ENCODE measurements at places on chromosomes 13 and 19.

DNA sequence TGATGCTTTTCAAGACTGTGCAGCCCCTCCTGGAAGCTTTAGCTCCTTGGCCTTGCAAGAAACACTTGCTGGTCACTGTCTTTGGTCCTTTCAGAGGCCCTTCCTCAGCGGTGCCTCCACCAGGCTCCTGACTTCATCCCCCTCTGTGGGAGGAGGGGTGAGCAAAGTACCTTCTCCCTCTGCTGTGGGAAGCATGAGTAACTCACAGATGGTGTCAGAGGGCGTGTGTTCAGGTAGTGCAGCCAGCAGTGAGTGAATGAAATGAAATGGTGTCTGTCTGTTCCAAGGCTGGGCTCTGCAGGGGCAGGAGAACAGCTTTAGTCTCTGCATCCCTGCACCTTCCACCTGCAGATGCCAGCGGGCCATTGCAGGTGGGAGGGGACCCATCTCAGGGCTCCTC is 102.9 kb downstream of the SHISA2 start:
- no peak for DNase-seq

DNA sequence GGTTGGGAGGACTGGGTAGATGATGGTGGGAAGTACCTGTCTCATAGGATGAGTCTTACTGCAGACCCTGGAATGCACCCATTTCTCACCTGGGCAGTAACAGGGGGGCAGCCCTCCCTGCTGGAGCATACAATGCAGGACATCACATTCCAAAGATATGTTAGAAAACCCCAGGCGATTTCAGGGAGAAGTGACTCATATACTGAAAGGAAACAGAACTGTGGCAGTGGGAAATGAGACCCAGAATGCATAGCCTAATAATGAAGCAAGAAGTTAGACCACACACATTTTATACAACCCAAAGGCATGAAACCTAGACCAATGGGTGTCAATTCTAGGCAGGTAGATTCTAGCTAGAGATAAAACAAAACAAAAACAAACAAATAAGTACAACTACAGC is 402.7 kb downstream of the IRS2 start:
- DNase-seq = no peak

DNA sequence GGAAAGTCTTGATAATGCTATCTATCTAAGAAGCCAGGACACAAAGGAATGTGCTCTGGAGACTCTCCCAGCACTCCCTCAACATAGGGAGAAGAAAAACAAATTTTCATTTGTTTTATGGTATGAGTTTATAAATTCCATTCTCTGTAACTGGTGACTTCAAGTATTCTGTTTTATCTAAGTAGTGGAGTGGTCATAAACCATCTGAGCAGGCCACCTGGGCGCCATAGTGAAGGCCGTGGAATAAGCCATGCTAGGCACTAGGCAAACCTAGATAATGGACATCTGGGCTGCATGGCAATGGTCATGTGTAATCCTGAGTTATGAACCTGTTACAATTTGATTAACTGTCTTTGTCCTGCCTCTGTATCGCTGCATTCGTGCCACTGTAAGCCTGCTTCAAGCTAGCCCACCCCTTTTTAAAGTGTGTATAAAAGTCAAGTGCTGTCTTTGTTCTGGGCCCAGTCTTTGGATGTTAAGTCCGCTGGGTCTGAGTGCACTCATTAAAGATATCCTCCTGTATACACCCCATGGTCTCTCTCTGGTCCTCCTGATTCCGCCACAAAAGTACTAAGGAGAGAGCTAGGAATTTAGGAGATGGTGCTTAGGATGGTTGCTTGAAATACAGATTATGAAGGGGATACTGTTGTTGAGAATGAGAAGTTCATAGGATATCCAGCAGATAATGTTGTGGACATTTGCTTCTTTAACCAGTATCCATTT is 13.2 kb downstream of the GTF2F2 start:
- no peak for DNase-seq

- DNase-seq = no peak
These were observed 28.0 kb upstream of the ZNF835 start for GRCh38 chr19:56699552-56699951.

DNA sequence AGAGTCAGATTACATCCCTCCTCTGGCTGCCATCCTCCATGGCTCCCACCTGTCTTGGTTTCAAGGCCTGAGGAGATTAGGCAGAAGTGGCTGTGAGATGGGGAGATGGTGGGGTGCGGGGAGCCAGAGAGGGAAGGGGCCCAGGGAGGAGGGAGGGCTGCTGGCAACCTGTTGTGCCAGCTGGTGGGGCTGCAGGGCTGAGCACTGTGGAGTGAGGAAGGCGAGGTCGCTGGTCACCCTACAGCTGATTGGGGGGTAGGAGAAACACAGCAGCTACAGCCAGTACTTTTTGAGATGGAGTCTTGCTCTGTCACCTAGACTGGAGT is 48.3 kb downstream of the CD320 start:
- no peak for DNase-seq

GRCh38 chr19:49567861-49568441 is 12.4 kb downstream of the NOSIP start:
- DNase-seq = peak; percentile 71

DNA sequence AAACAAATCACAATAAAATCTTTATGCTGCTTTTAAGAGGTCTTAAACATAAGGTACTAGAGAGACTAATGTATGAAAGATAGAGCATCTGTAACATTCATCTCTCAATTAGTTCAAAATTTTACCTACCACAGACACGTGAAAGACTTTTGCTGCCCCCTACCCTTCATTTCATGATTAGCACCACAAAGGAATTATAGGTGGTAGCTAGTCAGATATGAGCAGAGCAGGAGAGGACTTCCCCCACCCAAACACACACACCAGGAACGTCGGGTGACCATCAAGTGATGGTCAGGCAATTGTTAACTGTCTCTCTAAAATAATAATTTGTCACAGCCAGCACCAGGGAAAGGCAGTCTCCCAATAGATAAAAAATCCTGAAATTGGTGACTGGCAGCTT is 1531.7 kb upstream of the SPRY2 start:
- no peak for DNase-seq

- no peak for DNase-seq
These were observed 2.1 kb downstream of the MPND start for GRCh38 chr19:4345342-4346019.

- DNase-seq = no peak
These were observed 30.6 kb downstream of the CUL4A start for GRCh38 chr13:113239986-113240385.

DNA sequence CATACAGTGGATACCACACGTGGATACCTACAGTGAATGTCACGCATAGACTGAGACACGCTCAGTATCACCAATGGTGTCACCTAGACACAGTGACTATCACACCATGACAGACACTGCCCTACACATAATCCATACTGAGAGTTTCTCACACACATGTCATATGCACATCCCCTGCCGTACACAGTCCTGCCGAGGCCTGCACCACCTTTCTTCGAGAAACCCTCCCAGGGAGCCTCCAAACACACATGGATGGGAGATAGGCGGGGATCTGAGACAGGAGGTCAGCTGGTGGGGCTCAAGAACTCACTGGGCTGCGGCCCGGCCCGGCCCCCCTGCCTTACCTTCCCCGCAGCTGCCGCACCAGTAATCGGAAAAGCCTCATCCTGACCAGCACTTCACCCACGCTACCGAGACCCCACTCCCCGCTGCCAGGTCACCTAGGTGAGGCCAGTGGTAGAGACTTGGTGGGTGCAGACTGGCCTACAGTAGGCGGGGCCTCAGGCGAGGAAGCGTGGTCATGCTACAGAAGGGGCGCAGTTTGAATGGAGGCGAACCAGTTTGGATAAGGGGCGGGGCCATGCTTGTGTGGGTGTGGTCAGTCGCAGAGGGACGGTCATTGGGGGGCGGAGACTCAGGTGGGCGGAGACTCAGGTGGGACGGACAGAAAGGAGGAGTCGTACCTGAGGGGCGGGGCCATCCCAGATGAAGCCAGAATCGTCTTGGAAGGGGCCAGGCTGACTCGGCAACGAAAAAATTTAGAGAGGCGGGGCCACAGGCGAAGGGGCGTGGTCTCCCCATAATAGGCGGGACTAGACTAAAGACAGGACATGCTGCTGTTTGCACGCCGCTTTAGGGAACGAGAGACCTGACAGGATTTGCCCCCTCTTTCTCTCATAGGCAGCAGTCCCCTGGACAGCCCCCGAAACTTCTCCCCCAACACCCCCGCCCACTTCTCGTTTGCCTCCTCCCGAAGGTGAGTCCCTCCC is 2.1 kb downstream of the MAST1 start:
- DNase-seq = no peak

- DNase-seq = peak; percentile 13
These were observed 585 bp downstream of the MAP1S start for GRCh38 chr19:17719730-17720400.

GRCh38 chr19:19405971-19406877 is 749 bp downstream of the GATAD2A start:
- peak; percentile 34 for DNase-seq

- no peak for DNase-seq
These were observed 44.8 kb downstream of the PHF11 start for GRCh38 chr13:49540552-49540951.

DNA sequence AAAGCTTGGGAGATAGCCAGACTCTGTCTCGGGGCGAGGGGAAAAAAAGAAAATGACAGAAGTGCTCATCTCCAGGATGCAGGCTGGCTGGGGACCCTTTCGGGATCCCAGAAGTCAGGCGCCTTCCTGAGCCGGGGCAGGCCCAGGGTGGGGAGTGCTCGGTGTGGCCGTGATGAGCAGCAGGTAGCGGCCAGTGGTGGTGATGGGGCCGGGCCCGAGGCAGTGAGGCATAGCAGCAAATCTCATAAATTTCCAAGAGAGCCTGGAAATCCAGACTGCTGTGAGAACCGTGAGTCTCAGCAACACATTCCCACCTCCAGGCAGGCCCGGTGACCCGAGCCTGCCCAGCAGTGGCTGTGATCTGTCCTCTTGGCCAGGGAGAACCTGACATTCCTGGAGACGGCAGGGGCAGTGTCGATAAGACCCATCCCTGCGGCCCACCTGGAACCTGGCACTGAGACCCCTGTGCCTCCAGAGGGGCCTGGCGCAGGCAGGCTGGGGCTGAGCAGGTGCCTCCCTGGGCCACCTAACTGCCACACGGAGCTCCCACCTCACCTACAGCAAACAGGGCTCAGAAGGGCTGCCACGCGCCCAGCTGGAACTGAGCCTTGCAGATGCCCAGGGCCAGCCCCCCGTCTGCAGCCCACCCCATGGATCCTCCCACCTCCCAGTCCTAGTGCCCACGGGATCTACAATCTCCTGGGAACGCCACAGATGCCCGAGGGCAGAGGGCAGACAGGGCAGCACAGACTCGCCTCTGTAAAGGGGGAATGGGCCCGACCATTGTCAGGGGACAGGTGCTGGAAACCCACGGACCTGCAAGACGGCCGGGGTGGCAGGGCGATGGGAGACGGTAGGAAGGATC is 23.4 kb downstream of the IZUMO4 start:
- no peak for DNase-seq

DNA sequence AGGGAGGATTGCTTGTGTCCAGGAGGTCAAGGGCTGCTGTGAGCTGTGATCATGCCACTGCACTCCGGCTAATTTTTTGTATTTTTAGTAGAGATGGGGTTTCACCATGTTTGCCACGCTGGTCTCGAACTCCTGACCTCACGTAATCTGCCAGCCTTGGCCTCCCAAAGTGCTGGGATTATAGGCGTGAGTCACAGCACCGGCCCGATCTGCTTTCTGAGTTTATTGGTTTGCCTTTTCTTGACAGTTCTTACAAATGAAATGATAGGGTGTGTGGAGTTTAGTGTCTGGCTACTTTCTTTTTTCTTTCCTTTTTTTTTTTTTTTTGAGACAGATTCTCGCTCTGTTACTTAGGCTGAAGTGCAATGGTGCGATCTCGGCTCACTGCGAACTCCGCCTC is 848 bp downstream of the C19orf44 start:
- DNase-seq = no peak

DNA sequence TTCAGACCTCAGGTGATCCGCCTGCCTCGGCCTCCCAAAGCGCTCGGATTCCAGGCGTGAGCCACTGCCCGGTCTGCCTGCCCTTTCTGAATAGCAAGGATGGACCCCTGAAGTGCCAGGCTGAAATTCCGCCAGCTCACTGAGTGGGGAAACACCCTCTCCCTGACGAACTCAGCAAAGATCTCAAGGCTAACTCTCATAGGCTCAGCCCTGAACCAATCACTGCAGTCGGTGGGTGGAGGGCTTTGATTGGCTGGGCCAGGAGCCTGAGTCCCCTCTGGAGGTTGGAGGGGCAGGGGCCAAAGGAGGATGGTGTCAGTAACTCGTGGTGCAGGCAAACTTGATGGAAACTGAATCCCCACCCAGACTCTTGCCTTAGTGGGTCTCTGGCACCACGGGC is 11.2 kb upstream of the COMP start:
- no peak for DNase-seq

DNA sequence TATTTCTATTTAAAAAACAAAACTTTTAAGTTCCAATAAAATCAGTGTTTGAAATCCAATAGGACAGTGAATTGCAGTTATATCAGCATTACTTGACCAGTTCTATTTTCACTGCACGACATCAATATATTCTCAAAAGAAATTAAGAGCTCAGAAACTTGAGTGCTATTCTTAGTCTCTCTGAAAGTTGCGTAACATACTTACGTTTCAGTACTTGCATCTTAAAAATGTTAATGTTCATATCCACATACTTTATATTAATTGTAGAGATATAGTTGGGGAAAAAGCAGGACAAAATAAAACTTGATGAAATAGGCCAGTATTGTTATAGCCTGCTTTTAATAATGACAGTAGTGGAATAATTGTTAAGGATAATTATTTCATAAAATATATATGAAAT is 720.5 kb upstream of the PCDH9 start:
- DNase-seq = no peak

DNA sequence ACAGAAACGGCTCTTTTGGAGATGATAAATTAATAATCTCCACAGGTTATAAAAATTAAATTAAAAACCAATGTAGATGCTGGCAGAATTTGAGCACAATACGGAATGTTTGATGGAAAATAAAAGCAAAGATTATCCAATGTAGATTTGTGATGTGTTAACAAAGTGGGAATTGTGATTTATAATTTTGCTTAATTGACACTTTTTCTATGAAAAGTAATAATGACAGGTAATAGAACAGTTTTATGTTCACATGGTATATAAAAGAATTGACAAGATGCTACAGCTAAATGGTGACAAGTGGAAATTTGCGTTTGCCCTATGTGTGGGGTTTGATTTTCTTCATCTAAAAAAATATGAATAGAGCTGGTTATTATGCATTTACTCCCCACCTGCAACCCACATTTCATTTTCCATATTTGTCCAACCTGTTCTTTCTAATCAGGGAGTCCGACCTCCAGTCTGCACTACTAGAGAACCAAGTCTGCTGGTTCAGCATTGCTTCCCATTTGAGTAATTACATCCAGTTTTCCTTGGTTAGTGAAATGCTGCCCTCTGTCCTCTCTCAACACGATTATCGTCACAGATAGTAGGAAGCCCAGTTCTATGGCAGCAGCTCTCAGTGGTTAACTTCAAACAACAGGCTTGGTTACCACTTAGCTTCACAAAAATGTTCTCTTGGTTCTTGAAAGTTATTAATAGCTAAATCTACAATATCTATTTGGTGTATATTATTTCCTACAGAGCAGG is 61.4 kb upstream of the SLITRK1 start:
- no peak for DNase-seq

DNA sequence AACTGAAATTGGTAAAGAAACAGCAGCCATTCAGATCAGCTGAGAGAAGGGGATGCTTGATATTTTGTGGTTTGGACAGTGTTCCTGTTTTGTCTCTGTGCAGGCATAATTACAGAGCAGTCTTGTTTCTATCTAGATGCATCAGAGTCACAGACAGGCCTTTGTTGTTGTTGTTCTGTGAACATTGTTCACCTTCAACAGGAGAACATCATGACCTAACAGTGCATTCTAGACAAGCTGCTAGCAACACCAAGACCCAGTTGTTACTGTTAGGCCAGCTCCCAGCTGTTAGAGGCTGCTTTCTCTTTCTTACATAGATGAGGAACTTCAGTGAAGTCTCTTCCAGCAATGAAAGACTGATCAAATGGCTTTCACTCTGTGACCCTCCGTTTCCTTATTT is 8.5 kb upstream of the LSR start:
- DNase-seq = no peak
